ENCODE measurements at places on chromosomes 12 and 14.
A peak's percentile ranks its signal among the peaks of the same experiment; 100 is the strongest.

DNA sequence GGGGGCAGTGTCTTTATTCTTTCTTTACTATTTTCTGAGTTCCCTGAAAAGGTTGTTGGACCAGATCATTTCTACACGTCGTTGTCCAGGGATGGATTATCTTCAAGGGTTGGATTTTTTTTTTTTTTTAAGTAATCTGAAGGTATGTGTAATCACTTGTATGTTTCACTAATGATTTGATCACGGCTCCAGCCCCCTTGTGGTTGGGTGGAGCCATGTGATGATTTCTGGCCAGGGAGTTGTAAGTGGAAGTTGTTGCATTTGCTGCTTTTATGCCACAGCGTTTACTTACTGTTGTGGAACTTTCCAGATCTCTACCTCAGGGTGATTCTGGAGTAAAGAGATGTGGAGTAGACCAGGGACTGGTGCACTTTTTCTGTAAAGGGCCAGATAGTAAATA, 390.3 kb downstream of the AACS start:
- DNase-seq = no peak

DNA sequence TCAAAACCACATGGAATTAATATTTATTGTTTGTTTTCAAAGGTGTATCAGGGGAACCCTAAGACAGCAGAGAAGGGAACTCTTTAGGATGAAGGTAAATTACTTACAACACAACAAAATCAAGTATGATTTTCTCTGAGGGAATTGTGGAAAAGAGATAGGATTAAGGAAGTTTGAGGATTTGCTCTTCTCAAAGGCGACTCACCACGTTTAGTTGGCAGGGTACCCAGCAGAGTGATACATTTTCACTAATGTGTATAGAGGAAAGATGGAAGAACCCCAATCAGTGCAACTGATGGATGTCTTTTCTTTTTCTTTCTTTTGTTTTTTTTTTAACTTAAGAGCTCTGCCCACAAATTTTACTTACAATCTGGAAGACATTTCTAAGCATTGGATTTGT, 499.2 kb downstream of the CCER1 start:
- DNase-seq = no peak

DNA sequence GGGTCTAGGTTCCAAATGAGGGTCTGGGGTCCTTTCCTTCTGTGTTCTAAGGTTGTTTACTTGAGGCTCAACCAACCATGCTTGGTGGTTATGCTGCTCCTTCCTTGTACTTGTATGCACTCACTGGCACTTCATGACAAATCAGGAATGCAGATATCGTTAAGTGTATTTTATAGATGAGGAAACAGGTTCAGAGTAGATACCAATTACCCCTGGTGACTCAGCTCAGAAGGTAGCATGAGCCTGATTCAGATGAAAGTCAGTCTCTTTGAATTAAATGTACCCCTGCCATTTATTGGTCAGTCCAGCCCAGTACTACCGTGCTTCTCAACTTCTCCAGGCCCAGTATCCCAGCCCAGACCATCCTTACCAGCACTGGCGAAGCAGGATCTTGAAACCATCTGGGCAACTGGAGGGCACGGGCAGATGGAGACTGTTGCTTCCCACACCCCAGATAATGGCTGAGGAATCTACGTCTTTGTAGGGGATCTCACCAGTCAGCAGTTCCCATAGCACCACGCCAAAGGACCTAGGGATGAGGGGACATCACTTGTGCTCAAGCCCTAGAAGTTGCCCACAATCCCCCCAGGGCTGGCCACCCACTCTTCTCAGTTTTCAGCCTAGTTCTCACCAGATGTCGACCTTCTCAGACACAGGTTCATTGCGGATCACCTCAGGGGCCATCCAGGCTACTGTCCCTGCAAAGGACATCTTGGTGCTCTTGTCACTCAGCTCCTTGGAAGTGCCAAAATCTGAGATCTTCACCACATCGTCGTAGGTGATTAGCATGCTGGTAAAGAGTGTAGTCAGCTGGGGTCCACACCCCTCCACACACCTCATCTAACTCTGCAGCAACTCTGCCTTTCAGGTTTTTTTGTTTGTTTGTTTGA, 14.3 kb downstream of the MAP3K12 start:
- DNase-seq = no peak

GRCh38 chr12:22993609-22994315, 368.8 kb downstream of the ETNK1 start:
- DNase-seq = no peak

GRCh38 chr14:48333221-48333920, 658.0 kb upstream of the MDGA2 start:
- no peak for DNase-seq

DNA sequence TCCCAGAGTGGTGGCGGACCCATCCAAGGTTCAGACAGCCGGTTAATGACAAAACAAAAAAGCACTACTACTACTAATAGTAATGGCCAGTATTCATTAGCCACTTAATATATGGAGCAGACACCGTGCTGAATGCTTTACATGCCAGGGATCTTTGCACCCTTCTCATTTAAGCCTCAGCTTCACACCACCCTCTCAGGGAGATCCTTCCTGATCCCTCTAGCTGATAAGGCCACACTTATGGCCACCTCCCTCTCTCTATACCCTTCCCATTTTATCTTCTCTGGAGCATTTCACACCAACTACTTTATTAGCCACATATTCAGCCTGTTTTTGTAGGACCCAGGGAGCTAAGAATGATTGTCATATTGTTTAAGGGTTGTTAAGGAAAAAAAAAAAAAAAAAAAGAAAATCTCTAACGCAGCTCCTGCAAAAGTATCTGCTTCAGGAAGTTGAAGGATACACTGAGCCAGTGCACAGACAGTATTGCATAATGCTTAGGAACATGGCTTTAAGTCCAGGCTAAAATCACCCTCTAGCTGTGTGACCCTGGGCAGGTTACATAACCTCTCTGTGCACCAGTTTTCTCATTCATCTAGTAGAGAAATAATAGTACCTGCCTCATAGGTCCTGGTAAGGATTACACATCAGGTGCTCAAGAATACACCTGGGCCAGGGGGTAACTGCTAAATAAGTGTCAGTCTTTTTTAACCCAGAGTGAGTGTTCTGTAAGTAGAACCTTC, 29.4 kb downstream of the NUAK1 start:
- DNase-seq = no peak

DNA sequence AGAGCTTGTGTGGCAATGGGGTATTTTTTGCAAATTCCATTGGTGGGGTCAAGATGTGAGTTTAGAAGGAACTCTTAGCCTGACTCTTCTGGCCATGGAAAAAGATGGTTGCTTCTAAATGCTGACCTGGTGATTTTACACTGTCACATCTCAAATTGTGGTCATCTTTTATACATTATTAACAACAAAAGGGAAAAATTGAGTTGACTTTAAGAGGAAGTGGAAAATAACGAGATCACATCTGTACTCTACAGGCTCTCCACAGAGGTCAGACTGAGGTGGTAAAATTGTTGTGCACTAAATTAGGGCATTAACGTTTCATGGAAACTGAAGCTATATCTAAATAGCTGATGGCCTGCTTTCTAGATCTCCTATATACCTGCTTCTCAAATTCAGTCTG, 44.7 kb downstream of the PTPN11 start:
- DNase-seq = no peak

GRCh38 chr12:46303039-46303666, 34.3 kb upstream of the SLC38A1 start:
- DNase-seq = peak; percentile 28

DNA sequence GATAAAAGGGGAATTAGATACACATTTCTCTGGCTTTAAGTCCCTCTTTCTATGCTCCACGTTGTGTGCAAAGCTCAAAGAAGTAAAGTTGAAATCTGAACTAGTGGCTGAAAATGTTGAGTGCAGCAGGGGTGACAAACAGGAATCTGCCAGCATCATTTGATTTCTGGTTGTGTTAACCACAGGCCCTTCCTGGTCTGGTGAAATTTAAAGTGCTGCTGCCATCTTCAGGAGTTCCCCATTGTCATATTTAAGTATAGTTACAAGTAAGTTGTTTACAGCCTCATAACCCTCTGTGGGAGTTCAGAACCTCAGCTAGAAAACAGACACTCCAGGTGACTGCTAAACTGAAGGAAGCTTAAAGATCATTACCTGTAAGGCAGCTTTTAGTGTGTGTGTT, 90.9 kb upstream of the CCDC196 start:
- DNase-seq = no peak

DNA sequence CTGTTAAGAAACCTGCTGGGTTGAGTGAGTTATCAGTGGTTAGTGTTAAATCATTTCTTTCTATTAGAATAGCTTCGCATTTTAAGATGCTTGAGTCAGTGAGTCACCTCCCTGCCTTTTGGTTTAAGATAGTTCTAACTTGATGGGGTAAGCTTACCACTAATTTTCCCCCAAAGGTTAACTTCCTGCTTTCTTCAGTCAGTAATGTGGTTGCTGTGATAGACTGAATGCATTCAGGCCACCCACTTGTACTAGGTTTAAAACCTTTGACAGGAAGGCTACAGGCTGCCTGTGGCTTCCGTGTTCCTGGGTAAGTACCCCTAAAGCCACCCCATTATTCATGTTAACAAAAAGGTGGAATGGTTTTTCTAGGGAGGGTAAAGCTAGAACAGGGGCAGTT, 25.3 kb downstream of the CLEC2A start:
- DNase-seq = peak; percentile 22

- no peak for DNase-seq
Measured at GRCh38 chr12:48767521-48767920, 21.4 kb downstream of the ADCY6 start.

DNA sequence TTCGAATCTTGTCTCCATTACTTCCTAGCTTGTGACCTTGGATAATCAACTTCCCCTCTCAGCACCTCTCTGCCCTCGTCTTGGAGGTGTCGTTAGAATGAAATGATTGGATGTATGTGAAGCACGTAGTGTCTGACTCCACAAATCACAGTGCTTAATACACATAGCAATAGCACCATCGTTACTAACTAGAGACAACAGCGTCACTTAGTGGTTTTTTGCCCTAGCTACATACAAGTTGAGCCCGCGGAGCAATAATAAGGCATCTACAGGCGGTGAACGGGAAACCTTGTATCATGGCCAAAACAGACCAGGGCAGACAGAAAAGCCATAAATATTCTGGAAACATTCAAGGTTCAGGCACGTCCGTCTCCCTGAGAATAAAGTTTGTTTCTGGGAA, 154.9 kb downstream of the ASCL4 start:
- DNase-seq = no peak

GRCh38 chr12:29990971-29991370, 207.2 kb upstream of the TMTC1 start:
- no peak for DNase-seq

DNA sequence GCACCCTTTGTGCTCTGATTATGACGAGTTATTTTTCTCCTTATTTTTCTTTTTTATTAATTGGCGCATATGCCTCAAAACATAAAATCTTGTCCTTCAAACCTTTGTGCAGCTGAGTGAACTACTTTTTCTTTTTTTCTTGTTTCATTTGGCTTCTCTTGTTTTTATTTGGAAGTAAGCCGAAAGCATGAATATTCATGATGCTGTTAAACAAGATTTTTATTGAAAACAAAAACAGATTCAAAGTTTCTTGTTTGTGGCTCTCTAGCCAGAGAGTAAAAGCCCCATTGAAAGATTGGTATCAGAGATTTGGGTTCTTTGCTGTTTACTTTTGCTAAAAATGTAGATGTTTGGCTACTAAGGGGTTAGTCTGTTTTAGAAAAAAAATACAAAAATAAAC, 183.8 kb downstream of the TMEM132C start:
- DNase-seq = no peak

- DNase-seq = no peak
Measured at GRCh38 chr14:93057586-93058280, 58.0 kb downstream of the ITPK1 start.

DNA sequence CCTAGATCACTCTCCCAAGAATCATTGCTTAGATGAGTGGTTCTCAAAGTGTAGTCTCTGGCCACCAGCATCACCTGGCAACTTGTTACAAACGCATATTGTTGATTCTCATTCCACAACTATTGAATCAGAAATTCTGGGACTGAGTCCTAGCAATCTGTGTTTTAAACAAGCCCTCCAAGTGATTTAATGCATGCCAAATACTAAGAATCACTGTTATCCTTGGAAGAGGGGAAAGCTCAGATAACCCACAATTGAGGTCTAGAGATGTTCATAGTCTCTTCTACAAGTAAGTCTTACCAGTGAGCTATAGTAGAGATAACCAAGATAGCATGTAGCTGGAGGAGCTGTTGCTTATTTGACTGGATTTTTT, 666.6 kb downstream of the DIO2 start:
- no peak for DNase-seq

DNA sequence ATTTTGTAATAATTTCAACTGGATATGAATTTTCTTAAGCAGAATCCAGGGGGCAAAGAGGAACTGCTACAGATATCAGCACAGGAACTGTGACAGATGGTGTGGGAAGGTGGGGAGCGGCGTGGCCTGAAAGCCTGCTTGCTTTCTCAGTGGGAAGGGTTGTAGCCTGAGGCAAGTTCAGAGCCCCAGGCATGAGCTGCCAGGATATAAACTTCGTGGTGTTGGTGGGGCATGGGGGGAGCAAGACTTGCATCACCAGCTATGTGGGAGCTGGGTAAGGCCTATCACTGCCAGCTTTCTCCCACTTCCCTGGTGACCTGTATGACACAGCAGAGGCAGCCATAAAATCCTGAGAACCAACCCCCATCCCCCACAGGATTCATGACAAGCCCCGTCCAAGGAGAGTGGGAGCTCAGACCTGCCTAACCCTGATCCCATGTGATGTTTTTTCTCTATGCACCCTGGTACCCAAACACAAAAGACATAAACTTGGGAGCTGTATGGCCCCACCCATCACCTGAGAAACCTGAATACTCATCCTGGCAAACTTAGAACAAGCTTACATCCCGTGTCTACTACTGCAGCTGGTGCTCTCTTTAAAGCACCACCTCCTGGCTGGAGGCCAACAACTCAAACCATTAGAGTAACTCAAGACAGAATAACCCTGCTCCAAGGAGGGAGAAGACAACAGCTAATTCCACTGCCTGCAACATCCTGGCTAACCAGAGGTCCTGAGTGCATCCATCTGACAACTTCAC, 16.5 kb downstream of the CLEC1A start:
- DNase-seq = no peak

GRCh38 chr14:51855234-51855633, 5.2 kb upstream of the GNG2 start:
- no peak for DNase-seq

DNA sequence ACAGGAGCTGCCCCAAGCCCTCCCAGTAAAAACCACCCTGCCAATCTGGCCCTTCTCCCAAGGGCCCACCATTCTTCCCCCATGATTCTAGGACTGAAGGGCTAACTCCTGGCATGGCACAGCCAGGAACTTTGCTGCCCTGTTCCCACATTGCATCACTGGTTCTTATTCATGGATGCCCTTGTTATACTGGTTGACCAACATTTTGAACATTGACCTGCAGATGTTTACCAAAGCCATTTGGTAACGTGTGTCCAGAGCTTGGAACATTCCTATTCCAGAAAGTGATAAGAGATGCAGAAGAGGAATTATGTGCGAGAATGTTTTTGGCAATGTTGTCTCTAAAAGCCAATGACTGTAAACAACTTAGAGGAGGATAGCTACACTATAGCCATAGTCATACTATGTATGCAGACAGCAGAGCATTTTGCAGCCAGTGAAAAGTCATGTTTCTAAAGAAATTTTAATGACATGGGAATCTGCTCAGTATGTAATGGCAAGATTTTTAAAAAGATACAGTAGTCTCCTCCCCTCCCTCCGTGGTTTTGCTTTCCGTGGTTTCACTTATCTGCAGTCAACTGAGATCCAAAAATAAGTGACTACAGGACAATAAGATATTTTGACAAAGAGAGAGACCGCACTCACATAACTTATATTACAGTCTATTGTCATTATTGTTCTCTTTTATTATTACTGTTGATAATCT, 108.8 kb downstream of the DAAM1 start:
- no peak for DNase-seq

- DNase-seq = no peak
Measured at GRCh38 chr12:60465060-60465459, 869.2 kb downstream of the SLC16A7 start.
